Epithelial cell of proximal tubule (primary cell): ENCODE measurements at places on chromosomes 7 and 10. TPM values are rescaled to one million over a fixed set of nuclear protein-coding genes. Genes with fewer than 3 reads are reported as not detected.
A peak's percentile ranks its signal among the peaks of the same experiment; 100 is the strongest.

GRCh38 chr7:77216181-77216845 lies 16.7 kb upstream of the FGL2 start:
- peak; percentile 42 for DNase-seq

Gene AMPH
- 0.06 and 0.07 TPM in 2 replicates for total RNA-seq

GRCh38 chr10:51117053-51117660 lies 42.9 kb downstream of the PRKG1 start:
- no peak for DNase-seq

DNA sequence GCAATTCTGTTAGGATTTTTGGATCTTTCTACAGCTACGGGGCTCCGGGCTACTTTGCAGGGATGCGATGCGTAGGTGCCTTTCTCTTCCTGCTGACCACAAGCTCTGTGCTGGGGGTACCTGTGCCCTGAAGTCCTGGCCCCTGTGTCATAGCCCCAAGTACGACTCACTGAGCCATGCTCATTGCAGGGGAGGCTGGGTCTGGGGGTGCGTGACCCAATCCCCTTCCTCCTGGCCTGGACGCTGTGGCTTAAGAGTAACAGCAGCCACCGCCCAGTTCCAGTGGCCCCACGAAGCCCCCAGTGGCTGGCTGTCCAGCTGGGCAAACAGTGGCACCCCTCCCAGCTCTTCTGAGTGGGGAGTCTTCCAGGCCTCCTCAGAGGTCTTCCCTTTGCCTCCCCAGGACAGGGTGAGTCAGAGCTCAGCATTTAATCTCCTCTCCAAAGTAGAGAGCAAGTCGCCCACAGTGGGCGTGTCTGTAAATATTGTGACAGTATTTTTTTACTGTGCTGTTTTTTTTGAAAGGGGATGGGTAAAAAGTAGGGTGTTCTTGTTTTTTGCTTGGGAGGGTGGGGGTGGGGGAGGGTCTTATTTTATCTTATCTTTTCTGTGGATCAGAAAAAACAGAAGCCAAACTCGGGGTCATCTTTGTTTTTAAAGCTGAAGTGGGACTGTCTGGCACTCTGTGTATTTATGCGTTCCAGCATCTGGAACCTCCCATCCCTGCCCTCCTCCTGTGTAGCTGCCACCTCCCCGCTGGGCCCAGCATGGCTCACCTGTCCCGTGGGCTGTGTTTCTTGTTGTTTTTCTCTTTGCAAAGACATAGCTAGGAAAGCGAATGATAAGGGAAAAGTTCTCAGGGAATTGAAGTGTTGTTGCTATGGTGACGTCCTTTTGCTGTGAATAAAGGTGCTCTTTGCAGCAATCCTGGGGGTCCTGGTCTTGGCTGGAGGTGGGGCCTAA lies 8.2 kb downstream of the LFNG start:
- no peak for DNase-seq

DNA sequence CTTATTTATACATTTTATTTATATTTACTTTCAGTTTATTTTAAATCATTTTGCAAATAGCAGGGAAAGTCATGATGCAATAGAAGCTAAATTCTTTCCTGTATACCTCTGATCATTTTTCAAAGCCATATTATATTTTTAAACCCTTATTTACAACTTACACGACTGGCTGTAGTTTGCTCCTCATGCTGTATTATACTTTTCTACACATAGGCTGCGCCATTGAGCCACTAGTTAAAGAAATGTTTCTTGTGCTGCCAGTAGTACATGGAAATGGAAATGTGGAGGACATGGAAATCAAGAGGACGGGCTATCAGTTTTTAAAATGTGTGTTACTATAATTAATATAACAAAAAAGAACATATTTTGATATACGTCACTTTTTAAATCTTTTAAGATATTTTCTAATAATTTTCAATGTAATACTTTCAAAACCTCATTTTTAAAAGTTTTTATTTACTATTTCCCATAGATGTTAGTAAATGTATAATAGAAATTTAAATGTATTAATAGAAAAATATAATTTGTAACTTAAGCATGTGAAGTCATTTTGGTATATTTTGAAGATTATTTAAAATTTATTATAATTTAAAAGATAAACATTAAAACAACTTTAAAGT lies 118.5 kb downstream of the VTI1A start:
- peak; percentile 39 for DNase-seq

- DNase-seq = no peak
These were observed 10.8 kb upstream of the HOXA2 start for GRCh38 chr7:27112955-27113949.

DNA sequence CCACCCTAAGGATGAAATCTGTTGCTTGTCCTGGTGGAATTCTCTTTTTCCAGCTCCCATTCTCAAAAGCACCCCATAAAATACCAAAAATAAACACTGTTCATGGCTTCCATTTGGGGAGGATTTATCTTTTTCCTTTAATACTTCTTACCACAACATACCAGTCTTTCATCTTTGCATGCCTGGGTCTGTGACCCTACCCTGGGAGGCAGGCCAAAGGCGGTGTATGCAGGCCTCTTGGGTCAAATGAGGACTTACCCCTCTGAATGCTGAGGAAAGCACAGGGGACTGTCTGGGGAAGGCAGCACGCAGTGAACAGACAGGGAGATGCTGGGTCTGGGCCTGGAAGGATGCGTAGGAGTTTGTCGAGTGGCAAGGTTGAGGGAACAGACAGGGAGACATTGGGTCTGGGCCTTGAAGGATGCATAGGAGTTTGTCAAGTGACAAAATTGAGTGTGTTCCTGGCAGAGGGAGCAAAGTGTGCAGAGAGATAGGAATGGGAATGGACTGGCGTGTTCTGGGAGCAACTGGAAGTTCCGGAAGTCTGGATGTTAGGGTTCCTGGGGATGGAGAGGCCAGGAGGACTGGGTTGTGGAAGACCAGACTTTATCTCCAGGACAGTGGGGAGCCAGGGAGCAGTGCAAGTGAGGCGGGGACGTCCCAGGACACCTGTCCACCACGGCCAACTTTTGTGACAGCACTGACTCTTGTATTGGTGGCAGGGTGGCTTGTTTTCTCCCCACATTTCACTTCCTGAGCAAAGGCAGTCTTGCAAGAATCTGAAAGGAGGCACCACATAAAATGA lies 40.8 kb downstream of the MYL10 start:
- DNase-seq = no peak

GRCh38 chr10:15588635-15589508 lies 130.8 kb downstream of the ITGA8 start:
- no peak for DNase-seq

DNA sequence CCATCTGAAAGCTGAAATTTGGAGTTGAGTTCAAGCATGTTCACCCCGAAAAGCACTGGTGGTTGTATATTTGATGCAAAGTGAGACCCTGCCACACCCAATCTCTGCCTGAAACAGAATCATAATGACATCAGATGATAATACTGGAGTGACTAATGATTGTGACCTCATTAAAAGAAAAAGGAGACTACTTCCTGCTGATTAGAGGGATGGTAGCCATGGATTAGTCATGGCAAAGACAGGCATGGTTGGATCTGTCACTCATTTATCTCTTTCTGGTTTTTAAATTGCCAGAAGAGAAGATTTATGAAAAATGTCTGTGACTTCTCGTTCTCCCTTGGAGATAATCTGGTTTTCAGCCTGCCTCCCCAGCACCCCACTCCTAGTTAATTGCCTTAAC lies 101.2 kb downstream of the BAMBI start:
- DNase-seq = no peak

DNA sequence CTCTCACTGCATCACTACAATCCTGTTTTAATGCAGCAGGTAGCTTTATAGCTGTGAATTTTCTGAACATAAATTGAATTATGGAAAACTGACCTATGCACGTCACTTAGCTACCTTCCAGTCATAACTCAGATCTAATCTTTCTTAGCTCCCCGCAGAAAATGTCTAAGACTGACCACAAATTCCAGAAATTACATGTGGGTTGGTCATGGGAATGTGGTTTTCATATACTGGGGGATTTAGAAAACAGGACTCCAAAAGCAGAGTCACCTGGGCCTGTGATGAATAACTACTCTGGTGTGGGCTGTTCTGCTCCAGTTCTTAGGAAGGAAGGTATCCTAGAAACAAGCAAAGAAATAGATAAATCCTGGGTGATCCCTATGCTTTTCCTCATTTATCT lies 178.4 kb upstream of the LRRTM3 start:
- DNase-seq = peak; percentile 50

GRCh38 chr10:124482876-124483275 lies 21.3 kb downstream of the LHPP start:
- no peak for DNase-seq

- DNase-seq = no peak
These were observed 6.5 kb upstream of the CPED1 start for GRCh38 chr7:120981888-120982615.

DNA sequence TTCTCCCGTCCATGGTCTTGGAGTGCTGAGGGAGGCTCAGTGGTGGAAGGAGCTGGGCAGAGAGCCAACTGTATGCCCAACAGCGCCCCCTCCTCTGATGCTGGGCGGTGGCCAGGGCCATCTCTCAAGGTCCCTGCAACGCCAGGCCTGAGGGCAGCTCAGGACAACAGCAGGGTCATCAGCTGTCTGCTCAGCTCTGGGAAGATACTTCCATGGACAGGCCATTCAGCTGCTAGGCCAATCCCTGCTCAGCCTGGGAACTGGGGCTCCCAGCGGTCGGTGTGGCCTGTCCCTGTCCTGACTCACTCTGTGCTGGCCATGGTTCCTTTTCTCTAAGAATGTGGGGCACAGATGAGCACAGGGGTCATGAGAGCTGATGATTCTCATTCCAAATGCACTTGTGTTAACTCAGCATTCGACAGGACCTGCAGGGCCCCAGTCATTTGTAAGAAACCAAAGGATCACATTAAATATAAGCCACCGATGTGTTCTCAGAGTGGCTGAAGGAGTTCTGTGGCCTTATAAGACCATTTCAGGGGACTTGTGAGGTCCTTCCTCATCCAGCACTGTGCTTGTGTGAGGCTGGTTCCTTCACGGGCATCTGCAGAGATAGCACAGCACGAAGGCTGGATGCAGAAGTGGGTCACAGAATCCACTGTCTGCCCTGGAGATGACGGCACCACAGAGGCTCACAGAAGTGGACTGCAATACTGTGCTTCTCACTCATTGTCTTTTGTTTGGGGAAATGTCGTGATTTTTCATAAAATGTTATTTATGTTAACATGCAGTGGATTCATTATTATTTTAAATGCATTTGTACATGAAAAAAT lies 73.0 kb downstream of the ADCY1 start:
- no peak for DNase-seq

Gene TMEM270
- total RNA-seq = not detected in 2 replicates
